ENCODE measurements at places on chromosomes 2 and 18.
A peak's percentile ranks its signal among the peaks of the same experiment; 100 is the strongest.

GRCh38 chr2:3451169-3451568 lies 68.2 kb downstream of the ADI1 start:
- no peak for DNase-seq

GRCh38 chr2:128594953-128595677 lies 276.4 kb upstream of the HS6ST1 start:
- DNase-seq, result no peak

- DNase-seq, result no peak
Observed at GRCh38 chr2:45781464-45781811, 130.0 kb downstream of the PRKCE start.

DNA sequence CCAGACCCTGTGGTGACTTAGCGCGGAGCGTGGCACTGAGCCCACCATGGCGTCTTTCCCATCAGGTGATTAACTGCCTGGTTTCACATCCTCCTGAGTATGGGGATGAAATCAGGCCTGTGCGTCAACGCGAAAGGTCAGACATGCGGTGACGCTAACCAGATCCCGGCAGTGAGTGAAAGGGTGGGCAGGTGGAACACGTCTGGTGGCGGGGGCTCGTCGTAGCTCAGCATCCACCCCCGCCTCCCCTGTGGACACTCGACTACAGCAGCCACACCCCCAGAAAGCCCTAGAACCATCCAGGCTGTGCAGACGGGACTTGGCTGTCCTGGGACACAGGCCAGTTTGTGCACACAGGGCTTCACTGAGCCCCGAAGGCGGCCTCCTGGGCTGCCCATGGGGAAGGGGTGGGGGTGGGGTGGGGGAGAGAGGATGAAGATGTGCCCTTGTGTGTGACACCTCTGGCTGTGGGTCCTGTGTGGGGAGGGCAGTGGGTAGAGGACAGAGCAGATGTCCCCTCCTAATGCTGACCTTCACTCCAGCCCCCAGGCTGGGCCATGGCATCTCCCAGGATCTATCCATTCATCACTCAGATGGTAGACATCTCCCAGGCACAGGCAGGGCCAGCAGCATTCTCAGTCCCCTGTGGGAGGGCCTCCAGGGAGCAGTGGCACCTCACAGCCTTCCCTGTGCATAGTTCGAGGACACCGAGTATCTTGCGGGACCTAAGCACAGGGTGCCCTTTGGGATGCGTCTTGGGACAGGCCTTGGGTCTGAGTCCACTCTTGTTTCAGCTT lies 27.5 kb downstream of the RAMP1 start:
- DNase-seq, result no peak

DNA sequence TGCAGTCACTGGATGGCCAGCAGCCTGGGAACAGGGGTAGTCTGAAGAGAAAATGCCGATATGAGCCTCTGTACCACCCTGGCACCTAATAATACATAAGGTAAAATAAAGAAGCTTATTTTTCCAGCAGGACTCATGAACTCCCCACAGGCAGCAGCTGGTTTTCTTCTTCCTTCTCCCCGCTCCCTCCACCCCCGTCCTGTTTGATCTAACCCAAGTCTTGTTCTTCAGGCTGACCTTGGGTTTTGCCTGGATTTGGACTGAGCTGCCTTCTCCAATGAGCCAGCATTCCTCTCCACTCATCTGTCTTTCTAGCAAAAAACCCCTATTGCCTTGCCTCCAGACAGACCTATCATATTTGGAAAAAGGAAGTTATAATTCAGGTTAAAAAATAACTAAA lies 111.8 kb downstream of the CELF4 start:
- DNase-seq, result no peak

- no peak for DNase-seq
Observed at GRCh38 chr2:64745562-64745961, 91.8 kb upstream of the SERTAD2 start.

DNA sequence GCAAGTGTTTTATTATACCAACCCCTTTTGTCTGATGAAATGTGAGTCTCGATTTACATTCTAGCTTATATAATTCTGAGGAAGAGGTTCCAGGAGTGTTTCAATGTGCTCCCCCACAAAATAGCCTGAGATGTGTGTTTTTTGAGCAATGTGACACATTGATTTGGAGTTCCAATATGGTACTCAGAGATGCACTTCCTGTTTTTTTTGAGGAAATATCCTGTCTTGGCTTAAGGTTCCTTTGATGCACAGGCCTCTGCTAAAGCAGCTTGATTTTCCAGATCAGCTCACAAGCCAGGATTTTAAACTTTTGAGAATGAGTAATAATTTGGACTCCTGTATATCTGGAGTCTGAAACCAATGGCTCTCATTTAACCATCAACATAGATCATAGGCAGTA lies 221.4 kb downstream of the ACTR3 start:
- DNase-seq, result no peak

GRCh38 chr2:17309741-17310339 lies 208.4 kb downstream of the RAD51AP2 start:
- peak; percentile 60 for DNase-seq

DNA sequence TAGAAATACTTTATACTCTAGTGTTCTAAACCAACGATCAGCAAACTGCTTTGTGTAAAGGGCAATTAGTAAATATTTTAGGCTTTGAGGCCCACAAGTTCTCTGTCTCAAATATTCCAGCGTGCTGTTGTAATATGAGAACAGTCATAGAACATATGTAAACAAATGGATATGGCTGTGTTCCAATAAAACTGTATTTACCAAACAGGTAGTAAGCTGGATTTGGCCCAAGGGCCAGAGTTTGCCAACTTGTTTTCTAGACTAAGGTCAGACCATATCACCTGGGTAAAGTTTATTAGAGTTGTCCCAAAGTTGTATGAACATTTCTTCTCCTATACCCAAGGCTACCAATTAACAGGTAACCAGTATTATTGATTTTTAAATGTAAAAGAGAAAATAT lies 303.2 kb upstream of the MC4R start:
- no peak for DNase-seq

DNA sequence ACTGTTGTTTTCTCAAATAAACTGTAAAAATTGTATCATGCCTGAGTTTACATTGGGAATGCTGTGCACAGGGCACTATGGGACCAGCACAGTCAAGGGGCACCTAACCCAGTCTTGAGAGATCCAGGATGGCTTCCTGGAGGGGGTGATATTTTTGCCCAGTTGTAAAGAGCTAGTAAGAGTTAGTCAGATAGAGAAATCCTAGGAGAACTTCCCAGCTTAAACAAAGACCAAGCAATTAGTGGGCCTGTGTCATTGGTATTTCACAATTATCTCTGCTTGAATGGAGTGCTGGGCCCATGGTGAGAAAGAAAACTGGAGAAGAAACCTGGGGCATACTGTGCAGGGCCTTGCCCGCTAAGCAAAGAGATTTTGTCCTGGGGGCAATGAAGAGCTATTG lies 12.2 kb downstream of the XDH start:
- no peak for DNase-seq

DNA sequence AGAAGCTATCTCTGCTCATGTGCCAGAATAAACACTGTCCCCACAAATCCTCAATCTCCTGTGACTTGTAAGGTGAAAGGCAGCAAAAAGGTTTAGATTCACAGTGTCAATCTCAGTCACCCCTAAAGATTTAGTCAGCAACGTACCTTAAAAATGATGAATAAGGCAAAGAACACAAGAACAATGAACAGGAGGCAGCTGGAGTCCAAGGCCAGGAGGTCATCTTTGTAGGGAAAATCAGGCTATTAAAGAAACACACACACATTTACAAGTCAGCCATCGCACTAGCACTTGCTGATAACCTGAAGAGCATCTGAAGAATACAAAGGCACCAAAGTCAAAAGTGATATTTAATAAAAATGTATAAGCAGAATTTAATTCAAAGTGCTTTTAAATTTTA lies 16.6 kb downstream of the LAPTM4A start:
- DNase-seq, result no peak

GRCh38 chr2:216731465-216731864 lies 36.1 kb upstream of the IGFBP5 start:
- DNase-seq, result no peak

DNA sequence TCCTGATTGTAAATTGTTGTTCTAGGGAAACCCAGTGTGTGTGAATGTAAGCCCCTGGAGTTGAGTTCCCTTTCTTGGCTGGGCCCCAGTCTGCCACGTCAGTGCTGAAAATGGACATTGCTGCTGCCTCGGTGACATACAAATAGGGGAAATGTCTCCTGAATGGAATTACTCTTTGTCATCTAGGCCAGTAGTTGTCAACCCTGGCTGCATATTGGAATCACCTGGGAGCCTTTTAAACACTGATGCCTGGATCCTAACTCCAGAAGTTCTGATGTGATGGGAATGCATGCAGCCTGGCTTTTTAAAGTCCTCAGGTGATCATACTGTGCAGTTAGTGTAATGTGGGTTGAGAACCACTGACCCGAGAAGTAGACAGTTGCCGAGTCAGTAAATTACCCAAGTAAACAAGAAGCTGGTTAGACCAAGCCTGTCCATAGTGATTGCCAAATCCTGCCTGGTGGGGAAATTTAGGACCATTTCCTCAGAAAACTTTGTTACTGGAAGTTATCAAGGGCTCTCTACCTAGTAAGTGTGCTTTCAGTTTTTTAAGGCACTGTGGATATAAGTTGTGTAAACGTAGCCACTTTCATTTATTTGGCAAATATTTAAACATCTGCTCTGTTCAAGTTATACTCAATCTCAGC lies 27.6 kb upstream of the IL1R1 start:
- no peak for DNase-seq

GRCh38 chr2:178819147-178819875 lies 12.1 kb upstream of the TTN start:
- DNase-seq, result no peak

- DNase-seq, result no peak
Observed at GRCh38 chr18:75339936-75340605, 87.4 kb downstream of the SMIM21 start.

- DNase-seq, result no peak
Observed at GRCh38 chr2:233061591-233062450, 1.7 kb downstream of the INPP5D start.

DNA sequence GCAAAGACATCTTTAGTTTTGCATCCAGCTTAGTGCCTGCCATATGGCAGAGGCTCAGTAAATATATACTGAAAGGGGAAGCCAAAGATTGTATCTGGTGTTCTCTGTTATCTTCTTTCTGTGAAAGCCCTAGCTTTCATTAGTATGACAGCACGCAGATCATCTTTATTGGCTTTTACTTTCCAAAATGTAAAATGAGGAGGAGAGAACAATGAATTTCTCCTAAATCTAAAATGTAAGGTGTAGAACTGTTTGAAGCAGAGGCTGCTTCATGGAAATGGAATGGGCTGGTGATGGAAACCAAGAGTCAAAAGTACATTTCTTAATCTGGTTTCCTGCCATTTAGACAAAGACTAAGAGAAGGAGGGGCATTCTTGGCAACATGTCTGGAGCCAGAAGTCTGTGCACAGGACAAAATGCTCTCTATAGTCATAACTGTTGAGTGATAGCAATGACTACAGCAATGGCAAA lies 1029.9 kb upstream of the PIK3C3 start:
- DNase-seq, result no peak

DNA sequence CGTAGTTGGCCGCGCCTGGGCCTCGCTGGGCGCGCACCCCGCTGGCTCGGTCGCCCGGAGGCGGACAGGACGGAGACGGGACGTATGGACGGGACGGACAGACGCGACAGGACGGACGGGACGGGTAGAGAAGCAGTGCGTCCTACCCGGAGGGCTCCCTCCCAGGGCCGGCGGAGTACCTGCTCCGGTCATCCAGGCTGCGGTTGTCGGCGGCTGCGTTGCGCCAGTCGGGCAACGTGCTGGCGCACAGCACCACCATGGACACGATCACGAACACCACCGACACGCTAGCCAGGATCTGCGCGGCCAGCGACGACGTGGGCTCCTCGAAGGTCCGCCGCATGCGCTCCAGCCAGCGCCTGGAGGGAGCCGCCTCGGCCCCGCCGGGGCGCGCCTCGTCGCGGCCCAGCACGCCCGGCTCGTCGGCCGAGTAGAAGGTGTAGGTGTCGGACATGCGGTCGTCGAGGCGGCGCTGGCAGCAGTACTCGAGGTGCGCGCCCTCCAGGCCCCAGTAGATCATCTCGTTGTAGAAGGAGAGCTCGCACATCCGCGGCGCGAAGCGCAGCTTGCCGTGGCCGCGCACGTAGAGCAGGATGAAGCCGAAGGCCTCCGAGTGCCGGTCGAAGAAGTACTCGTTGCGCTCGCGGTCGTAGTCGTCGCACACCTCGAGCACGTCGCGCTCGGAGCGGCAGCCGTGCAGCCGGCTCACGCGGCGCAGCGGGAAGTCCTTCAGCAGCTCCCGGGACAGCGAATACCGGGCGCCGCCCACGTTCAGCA lies 903 bp downstream of the KCNG3 start:
- DNase-seq, result no peak

DNA sequence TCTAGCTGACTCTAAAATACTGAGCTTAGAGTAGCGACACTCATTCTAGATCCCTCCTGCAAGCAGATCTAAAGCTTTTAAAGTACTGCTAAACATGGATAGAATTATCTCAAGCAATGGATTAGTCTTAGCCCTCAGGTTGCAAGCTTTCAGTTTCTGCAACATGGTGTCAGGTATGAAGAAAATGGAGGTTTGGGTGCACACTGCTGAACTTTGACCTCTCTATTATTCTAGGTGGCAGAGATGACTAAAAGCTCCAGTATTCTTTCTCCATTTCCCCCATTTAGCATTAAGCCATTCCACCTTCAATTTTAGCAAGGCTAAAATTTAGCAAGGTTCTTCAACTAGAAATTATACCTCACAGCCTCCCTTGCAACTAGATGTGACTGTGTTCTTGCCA lies 117.0 kb downstream of the CACNB4 start:
- DNase-seq, result no peak

GRCh38 chr2:20600756-20601325 lies 50.1 kb downstream of the HS1BP3 start:
- no peak for DNase-seq

DNA sequence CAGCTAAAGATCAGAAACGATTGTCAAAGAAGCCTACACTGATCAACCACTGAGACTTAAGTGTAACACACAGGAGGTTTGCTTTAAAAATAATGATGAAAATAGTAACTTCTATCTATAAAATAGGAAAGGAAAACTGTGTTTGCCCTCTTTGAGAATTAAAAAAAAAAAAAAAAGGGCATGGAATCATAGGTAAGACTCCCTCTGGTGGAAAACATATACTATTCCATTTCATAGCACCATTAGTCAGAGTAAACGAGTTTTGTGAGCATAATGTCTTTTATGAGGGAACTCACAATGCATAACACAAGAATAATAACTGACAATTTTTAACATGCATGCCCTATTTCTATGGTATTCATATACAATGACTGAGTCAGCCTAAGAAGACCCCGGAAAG lies 36.3 kb downstream of the SLC35F5 start:
- DNase-seq, result peak; percentile 39

All from COLO829 (cell line).